ENCODE measurements at places on chromosomes 7 and 10.

GRCh38 chr7:45593877-45594276, 19.7 kb downstream of the ADCY1 start:
- DNase-seq = no peak

DNA sequence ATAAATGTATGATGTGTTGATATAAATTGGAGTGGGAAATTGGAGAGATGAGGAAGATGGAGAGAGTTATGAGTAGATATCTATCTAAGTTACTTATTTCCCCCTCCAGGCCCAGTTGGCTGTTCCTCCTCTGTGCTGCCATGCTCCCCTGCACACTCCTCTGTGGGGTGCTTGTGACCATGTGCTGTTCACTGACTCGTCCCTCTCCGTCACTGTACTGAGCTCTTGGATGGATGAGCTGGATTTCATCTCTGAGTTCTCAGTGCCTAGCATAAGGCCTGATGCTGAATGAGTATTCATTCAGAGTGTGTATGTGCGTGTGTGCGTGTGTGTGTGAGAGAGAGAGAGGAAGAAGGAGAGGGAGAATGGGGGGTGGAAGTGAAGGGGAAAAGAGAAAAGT, 14.5 kb downstream of the OR9A2 start:
- no peak for DNase-seq

DNA sequence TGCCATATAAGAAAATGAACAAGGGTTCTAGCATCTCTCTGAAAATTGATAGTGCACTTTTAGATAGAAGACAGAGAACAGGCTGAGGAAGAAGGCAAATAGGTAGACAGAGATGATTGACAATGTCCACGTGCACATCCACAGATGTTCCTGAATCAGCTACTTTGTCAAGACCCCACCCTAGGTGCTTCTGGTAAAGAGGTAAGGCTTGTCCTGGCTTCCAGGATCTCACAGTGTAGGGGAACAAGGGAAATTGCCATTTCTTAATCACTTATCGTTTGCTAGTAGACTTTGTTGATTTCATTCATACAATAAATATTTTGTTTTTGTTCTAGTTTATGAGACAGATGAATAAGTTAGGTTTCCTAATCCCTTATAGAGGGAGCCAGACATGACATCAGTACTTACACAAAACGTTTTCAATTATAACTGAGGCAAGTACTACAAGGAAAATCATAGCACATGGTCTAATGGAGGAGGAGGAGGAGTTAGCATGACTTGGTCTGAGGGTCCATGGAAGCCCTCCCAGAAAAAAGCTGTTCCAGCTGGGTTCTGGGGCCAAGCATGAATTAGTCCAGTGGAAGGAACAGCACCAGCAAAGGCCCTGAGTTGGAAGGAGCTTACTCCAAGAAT, 115.9 kb upstream of the ARID5B start:
- no peak for DNase-seq

DNA sequence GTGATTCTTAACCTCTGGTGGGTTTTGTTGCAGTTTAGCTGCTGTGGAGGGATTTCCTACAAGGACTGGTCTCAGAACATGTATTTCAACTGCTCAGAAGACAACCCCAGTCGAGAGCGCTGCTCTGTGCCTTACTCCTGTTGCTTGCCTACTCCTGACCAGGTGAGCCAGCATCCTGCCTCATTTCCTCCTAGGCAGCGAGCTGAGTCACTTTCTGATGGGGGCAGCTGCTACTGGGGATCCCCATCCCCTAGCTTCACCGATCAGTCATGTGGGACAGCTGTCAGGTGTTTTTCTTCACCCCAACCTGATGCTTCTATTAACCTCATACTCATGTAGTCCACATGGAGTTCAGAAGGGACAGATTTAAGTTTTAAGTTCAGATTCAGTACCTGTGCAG, 21.7 kb upstream of the SMO start:
- no peak for DNase-seq

DNA sequence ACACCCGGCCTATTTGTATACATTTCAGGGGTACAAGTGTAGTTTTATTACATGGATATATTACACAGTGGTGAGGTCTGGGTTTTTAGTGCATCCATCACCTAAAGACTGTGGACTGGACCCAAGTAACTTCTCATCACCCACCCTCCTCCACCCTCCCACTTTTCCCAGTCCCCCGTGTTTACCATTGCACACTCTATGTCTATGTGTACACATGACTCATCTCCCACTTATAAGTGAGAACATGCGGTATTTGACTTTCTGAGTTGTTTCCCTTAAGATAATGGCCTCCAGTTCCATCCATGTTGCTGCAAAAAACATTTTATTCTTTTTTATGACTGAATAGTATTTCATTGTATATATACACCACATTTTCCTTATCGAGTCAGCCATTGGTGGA, 98.9 kb upstream of the WAC start:
- no peak for DNase-seq

DNA sequence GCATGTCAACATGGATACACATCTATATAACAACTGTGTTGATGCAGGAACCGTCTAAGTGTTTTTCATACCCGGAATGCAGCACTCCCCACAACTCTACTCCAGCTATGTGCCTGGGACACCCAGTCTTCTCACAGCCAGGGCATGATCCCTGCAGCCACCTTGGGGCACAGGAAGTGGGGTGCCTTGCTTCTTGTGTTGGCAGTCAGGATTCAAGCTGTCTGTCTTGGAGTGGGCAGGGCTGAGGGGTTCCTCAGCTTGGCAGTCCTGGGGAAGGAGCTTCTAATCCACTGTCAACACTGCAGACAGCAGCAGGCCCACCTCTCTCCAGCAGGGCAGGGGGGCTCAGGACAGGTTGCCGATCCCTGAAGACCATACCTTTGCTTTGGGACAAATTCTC, 41.3 kb downstream of the DRGX start:
- DNase-seq = no peak

GRCh38 chr7:101803203-101804087, 14.0 kb upstream of the CUX1 start:
- no peak for DNase-seq

GRCh38 chr7:2139004-2139699, 93.6 kb downstream of the MAD1L1 start:
- no peak for DNase-seq

DNA sequence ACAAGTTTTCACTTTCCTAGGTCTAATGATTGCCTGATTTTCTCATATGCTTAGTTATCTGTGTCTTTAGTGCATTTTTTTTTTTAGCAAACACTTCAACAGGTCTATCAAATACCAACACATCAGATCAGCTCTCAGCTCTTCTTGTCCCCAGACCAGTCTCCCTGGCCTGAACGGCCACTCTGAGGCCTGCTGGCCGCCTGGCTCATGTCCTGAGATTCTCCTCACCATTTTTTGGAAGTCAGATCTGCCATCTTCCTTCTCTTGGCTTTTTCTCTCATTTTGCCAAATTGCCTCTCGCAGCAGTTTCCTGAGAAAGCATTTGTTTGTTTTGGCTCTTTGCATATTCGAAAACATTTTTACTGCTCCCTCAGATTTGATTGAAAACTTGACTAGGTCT, 29.3 kb downstream of the PPP2R2D start:
- no peak for DNase-seq

GRCh38 chr10:10777279-10777678, 240.4 kb upstream of the CELF2 start:
- no peak for DNase-seq

DNA sequence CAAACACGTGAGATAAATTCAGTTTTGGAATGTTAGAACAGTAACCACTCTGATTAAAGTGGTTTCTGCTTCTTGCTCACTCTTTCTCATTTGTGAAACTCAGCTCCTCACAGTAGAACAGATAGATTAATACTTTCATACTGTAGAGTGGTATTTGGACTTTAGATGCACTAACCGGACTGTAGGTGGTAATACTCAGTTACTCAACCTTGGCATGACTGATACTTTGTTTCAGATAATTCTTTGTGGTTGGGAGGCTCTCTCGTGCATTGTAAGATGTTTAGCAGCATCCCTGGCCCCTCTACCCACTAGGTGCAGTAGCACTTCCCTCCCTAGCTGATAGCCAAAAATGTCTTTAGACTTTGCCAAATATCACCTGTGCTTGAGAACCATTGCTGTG, 37.6 kb downstream of the MCU start:
- no peak for DNase-seq

DNA sequence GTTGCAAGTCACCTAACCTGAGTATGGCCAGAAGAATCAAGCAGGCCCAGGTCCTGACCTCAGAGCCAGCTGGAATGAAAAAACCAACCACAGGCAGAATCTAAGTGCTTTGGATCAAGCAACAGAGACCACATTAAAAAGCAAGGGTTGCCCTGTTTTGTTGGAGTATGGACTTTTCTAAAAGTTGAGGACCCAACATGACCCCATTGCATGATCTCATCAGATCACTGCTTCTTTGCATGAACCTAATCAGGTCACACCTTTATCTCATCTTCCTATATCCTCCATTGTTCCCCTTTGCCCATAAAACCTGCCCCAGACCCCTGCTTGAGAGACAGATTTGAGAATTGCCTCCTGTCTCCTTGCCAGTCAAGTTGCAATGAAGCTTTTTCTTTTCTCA, 11.6 kb upstream of the SNX10 start:
- no peak for DNase-seq

GRCh38 chr7:78220754-78221153, 422.2 kb downstream of the PHTF2 start:
- no peak for DNase-seq

All from CD4-positive, alpha-beta T cell (primary cell).